Stimulated activated CD4-positive, alpha-beta T cell treated with anti-CD3 and anti-CD28 coated beads, Interleukin-1b, Interleukin-23, amount 100 ng/mL, for 1 hour (primary cell): ENCODE measurements at places on chromosomes 7 and 10.
A peak's percentile ranks its signal among the peaks of the same experiment; 100 is the strongest.

- no peak for DNase-seq
Observed at GRCh38 chr10:111732166-111732785, 451.3 kb downstream of the GPAM start.

DNA sequence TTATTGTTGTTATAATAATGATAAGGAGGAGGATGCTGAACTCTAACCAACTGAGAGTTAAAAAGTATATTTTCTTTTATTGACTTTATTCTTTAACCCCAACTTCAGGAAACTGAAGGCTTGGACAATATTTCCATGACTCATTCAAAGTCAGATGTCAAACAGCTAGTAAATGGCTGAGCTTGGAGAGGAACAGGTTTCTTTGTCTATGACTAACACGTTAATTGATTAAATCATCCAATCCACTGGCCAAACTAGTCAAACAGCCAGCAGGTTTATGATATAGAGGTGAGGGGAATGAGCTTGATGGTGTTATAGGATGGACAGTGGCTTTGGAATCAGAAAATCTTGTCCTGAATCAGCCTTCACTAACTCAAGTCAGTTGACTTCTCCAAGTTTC, 119.1 kb upstream of the WDR11 start:
- no peak for DNase-seq

- no peak for DNase-seq
Observed at GRCh38 chr7:26515314-26515842, 223.7 kb downstream of the SNX10 start.

DNA sequence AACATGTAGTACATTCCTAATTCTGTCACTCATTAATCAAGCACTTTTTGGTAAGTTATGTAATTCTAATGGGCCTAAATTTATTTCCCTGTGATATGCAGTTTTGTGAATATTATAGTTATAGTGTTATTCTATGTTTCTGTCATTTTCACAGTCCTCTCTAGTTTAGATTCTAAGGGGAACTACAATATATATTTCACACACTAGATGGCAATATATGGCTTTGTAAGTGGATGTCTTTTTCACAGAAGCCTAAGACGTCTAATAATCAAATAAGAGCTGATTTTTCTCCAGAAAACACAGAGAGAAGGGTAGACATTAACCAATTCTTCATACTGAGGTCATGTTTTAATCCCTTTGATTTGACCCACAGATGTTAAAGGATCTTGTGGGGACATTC, 18.0 kb downstream of the RNLS start:
- no peak for DNase-seq

- DNase-seq, result peak; percentile 38
Observed at GRCh38 chr7:100132697-100133151, 6.0 kb downstream of the MBLAC1 start.

DNA sequence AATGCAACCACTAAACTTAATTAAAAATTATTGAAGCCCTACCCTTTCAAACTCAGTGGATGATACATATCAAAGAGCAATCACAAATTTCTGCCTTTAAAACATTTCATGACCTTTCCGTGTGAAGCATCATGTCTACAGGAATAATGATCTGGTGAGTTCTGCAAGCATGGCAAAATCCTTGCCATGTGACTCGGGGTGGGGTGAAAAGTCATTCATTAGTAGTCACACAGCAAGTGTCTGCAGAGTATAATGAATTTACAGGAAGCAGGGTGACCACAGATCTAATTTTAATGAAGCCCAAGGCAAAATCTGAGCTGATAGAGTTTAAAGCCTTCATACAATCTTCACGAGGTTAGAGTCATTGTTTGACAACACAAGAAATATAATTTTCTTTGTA, 351.9 kb downstream of the THSD7A start:
- DNase-seq, result no peak

DNA sequence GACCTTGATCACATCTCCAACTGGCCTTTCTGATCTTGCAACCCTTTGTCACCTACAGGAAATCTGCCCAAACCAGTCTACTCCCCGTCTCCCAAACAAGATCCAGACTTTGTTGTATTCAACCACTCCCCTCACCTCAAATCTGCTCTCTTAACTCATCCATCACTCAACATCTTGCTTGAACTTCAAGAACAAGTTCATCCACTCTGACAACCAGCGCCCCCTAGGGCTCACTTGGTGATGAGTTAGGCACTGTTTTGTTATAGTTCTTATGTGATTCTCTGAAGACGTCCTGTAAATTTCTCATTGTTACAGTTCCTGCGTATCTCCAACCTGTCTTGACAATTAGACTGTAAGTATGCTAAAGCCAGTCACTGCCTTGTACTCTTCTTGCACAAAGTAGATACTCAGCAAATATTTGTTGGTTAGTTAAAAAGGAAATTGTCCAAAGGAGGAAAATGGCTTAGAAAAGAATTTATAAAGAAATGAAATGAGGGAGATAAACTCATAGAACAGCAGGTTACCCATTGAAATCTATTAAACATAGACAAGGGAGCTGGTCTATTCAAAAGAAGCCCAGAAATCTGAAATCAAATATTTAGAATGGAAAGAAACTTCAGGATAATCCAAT, 5.3 kb downstream of the FRMD4A start:
- no peak for DNase-seq

DNA sequence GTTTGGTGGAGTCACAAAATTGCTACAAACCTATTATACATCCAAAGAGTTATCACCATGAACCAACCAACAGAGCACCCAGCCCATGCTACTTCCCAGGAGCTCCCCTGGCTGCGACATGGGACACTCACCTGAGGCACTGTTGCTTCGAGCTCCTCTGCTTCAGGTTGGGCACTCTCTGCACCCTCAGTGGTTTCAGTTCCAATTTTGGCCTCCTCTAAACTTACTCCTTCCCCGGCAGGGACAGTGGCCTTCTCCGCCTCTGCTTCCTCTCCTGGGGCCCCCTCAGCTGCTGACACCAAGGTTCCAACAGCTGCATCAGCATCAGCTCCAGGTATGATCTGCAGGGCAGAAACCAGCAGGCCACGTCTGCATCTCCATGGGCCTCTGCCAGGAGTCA, 120.4 kb upstream of the TARP start:
- no peak for DNase-seq

- DNase-seq, result no peak
Observed at GRCh38 chr7:95897557-95898251, 125.3 kb downstream of the DYNC1I1 start.

DNA sequence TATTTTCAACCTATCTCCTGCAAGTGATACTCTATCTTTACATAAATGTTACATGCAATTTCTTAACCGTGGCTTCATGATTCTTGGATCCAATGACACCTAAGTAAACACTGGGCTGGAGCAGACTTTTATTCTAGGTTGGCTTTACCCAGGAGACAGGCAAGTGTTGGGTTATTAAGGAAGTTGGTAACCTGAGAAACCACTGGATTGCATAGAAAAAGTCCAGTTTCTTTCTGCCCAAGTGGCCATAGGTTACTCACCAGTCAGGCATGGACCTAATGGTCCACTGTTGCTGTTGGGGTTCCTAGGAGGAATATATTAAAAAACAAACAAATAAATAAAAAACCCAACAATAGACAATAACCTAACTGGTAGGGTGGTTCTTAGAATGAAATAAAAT, 112.8 kb downstream of the SEMA3D start:
- no peak for DNase-seq

GRCh38 chr7:124930173-124930623, 573 bp upstream of the POT1 start:
- DNase-seq, result no peak

GRCh38 chr7:80608336-80608735, 30.1 kb upstream of the CD36 start:
- no peak for DNase-seq

DNA sequence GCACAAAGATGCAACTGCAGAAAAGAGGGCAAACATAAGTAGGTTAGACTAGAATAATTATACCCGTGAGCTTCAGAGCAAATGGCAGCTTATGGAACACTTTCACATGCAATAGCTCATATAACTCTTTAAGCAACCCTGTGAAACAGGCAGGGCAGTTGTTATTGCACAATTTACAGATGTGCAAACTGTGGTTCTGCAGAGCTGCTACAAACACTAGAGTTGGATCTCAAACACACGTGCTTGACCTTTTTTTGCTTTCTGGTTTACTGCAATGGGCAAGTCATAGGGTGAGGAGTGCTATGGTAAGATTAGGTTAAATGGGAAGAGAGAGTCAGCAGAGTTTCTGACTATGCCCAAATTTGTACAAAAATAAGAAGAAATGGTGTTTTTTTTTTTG, 610.8 kb downstream of the GATA3 start:
- no peak for DNase-seq
